ENCODE measurements at places on chromosomes 3 and 15.

GRCh38 chr3:15453991-15454625 is 26.7 kb downstream of the EAF1 start:
- DNase-seq, result no peak

DNA sequence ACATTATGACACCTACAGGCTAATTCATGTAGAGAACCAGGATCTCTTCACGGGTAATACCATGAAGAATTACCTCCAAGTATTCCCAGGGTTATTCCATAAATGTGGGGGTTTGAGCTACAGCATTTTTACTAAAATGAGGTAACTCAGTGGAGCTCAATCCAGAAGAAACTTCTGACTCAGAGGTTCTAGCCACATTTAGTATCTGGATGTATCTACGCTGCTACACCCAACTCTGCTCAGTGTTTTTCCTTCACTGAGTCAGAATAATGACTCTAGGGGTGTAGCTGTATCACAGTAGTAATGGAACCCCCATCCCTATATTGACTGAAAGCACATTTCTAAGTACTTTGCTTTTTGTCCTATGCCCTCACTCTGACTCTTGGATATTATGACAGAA is 52.4 kb downstream of the COPS2 start:
- DNase-seq, result peak; percentile 72

GRCh38 chr3:32146746-32147211 is 40.4 kb downstream of the GPD1L start:
- no peak for DNase-seq

- peak; percentile 17 for DNase-seq
Measured at GRCh38 chr3:52827441-52827840, 3.0 kb downstream of the ITIH4 start.

DNA sequence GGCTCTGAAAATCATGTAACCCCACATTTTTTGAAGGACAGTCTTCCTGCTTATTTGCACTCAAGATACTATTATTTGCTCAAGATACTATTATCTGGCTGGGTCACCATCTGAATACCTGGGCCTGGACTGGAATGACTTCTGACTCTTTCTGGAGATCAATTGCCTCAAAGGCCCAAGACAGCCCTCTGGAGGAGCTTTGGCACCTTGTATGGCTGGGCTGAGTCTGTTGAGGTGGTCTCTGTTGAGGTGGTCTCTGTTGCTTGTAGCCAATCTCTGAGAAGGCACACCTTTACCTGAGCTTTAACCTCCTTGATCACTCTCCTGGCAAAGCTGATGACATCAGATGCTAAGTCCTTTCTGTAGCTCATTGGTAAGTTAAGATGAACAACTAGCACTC is 33.0 kb downstream of the SPATA12 start:
- no peak for DNase-seq

DNA sequence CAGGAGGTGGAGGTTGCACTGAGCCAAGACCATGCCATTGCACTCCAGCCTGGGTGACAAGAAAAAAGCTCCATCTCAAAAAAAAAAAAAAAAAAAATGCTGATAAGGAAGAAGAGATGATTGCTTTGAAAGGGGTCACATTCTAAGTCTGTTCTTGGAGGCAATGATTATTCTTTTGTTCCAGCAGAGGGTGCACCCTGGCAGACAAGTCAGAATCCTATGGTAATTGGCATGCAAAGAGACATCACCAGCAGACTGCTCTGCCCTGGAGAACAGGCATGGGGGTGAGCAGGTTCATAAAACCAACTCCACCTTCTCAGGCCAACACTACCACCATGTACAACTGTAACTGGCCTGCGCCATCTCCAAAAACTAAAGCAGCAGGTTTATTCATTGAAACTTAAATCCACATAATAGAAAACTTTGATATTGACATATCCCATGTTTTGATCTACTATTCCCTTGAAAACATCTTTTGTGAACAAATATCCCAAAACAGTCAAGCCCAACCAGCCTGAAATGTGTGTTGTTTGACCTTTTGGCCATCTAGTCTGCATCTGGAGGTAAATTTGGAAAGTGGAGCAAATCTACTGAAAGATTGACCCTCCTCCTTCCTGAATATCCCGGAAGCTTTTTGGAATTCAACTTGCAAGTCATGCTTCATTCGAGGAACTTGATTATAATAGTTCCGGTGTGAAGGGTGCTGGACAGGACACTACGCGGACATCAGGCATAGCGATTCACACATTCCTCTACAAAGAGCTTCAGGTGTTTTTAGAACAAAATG is 100.3 kb downstream of the MECOM start:
- DNase-seq, result no peak

GRCh38 chr3:64318668-64319271 is 93.5 kb upstream of the PRICKLE2 start:
- no peak for DNase-seq

DNA sequence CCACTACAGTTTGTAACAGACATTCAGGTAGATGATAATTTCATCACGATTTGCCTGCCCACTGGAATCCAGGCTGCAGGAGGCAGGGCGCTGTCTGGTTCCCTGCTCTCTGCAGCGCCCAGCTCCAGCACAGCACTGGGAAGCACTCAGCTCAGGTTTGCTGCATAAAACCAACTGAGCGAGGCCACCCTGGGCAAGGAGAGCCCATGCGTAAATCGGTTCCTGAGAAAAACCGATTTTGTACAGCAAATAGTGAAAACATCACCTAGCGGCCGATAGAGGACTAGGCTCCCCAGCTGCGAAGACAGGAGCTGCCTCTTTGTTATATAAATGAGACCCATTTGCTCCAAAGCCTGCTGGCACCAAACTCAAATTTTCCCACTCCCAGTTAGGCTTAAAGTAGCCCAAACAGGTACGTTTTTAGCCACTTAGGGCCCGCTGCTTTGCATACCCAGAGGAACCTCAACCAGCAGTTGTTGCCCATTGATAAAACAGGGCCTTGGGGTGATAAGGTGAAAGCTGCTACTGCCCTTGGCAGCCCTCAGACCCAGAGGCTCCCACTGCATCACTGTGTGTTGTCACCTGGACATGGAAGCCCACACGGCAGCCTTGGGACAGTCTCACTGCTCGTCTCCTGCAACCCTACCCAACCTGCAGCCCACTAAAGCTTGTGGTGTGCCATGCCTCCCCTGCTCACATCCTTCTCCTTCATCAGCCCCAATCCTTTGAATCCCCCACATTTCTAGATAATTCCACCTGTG is 47.5 kb downstream of the ALDH1L1 start:
- no peak for DNase-seq

- peak; percentile 95 for DNase-seq
Measured at GRCh38 chr3:29764603-29765254, 483.9 kb downstream of the RBMS3 start.

- DNase-seq, result peak; percentile 38
Measured at GRCh38 chr3:15241341-15241740, 35.3 kb downstream of the CAPN7 start.

- DNase-seq, result peak; percentile 80
Measured at GRCh38 chr3:65785065-65785645, 253.6 kb downstream of the MAGI1 start.

GRCh38 chr3:55782351-55782750 is 295.2 kb upstream of the WNT5A start:
- DNase-seq, result no peak

- peak; percentile 79 for DNase-seq
Measured at GRCh38 chr15:69414701-69415167, 585 bp downstream of the KIF23 start.

- peak; percentile 23 for DNase-seq
Measured at GRCh38 chr3:143716731-143717130, 131.5 kb downstream of the SLC9A9 start.

- DNase-seq, result peak; percentile 95
Measured at GRCh38 chr3:11568503-11569155, 75.1 kb downstream of the VGLL4 start.

- no peak for DNase-seq
Measured at GRCh38 chr3:153706706-153707105, 414.5 kb upstream of the ARHGEF26 start.

- DNase-seq, result no peak
Measured at GRCh38 chr3:12230877-12231276, 58.0 kb upstream of the PPARG start.

- DNase-seq, result no peak
Measured at GRCh38 chr15:74788683-74789151, 6.8 kb downstream of the CSK start.

- peak; percentile 12 for DNase-seq
Measured at GRCh38 chr3:196942915-196943277, 568 bp upstream of the NCBP2 start.

GRCh38 chr3:179091113-179091512 is 19.5 kb upstream of the ZMAT3 start:
- DNase-seq, result no peak

DNA sequence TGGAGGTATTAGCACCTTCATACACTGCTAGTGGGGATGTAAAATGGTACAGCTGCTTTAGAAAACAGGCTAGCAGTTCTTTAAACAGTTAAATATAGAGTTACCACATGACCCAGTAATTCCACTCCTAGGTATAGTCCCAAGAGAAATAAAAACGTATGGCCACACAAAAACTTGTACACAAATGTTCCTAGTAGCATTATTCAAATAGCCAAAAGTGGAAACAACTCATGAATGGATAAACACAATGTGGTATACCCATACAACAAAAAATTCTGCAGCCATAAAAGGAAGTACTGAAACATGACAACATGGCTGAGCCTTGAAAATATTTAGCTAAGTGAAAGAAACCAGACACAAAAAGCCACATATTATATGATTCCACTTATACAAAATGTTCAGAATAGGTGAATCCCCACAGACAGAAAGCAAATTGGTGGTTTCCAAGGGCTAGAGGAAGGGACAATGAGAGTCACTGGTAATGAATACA is 40.8 kb upstream of the KLF13 start:
- no peak for DNase-seq

DNA sequence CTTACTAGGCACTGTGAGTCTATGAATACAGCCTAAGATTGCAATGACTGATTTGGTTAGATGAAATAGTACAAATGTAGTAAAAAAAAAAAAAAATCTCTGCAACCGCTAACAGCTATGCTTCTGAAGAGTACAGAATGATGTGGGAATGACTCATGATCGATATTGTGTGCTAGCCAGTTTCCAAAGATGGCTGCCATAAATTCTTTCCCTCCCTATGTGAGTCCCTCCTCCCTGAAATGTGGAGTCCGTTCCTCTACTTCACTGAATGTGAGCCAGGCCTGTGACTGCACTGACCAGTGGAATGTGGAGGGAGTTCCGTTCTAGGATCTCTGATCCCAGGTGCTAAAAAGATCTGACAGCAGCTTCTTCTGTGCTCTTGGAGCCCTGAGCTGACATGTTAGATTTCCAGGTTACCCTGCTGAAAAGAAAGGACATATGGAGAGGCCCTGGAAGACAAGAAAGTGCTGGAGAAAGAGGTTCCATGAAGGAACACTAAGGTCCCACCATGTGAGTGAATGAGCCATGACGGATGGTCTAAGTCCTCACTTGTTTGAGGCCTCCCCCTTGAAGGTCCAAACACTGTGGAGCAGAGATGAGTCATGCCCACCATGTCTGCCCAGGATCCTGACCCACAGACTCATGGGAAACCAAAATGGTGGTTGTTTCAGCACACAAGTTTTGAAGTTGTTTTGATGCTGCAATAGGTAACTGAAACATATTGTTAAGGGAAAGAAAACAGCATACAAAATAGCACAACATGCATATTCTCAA is 46.3 kb downstream of the DGKG start:
- DNase-seq, result peak; percentile 70

DNA sequence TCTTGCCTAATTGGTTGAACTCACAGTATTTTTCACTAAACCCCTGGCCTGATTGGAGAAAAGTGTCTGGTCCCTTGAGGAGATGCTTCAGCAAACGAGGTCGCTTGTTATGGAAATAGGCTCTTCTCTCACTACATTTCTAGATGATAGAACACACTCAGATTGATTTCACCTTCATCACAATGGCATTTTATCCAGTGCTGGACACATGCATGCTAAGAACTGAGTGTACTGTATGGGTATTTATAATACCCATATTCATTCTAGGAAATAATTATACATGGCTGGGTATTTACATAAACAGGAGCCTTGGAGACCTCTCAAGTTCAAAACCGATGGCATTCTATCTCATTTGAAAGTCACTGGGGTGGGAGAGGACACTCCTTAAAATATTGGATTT is 444.9 kb downstream of the LPP start:
- DNase-seq, result no peak

DNA sequence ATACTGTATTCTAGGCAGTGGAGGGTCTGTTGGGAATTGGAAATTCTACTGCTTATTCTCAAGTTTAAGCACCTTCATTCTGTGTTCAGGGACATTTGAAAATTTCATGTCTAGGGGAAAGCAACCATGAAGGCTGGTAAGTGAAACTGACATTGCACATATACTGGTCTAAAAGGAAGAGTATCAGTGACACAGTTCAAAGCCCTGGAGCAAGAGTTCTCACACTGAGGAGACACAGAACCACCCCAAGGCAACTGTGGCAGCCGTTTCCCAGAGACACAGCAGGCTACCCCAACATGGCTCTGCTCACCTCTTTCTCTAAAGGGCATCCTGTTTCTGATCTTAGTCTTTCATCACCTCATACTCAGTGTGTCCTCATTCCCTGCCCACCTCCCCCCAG is 67.5 kb downstream of the KCNMB2 start:
- no peak for DNase-seq

- DNase-seq, result no peak
Measured at GRCh38 chr15:22861161-22861560, 22.7 kb downstream of the NIPA2 start.

DNA sequence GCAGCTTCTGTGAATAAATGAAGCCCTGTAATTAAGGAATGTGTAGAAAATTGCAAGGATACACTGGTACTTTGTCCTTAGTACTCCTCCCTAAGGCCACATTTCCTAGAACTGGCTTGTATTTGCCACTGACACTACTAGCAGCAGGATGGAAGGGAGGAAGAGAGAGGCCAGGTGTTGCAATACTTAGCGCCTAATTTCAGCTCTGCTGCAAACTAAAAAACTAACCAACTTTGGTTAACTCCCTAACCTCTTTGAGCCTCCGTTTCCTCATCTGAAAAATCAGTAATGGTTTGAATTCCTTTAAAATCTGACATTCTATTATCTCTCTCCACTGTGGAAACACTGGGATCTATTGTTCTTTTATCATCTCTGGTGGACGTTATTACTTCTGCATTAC is 257.0 kb downstream of the SV2B start:
- no peak for DNase-seq

- DNase-seq, result no peak
Measured at GRCh38 chr15:49501586-49501985, 78.5 kb downstream of the FGF7 start.

DNA sequence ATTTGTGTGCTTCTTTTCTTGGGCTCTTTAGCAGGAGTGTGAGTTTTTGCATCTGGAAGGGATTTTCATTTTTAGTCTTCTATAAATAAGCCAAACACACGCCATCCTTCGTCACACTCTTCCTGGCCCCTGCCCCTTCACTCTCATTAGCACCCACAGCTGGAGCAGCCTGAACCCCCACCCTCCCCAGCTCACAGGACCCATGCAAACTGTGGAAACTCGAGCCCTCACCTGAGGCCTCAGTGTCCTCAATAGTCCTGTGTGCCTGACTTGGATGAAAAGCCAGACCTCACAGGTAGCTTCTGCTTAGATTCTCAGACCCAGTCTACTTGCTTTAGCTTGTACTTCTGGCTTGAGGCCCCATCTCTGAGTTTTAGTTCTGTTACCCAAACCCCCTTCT is 167.9 kb downstream of the MTHFS start:
- no peak for DNase-seq
